ENCODE measurements at places on chromosomes 4 and X.

DNA sequence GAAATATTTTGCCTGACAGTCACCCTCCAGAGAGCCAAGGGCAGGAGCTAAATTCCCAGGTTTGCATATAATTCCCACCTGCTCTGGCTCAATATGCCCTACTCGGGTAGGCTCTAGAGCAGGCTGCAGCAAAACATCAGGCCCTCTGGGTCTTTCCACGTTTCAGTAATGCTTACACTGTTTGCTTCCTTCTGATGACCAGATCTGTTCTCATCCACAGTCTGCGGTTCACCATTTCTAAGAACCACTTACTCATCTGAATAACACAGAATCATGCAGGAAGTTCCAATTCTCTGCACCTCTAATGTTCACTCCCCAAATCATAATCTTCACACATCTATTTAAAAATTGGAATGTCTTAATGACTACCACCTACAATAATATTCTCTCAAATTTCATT, 141.4 kb downstream of the PPP3CA start:
- DNase-seq, result peak; percentile 67

DNA sequence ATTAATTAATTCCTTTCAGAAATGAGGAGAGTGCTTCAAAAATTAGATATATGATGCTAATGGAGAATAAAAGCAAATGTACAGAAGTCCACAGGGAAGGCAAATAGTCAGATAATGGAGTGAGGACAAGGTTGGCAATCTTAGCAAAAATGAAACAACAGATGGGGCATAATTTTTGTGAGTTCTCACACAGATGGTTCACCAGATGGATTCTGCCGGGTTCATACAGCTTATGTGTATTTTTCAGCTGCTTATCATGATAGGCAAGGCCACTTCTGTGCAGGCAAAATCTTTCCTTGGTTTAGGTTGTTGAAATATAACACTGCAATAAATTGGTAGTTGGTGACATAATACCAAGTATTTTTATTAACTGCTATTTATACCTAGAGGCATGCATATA, 1539.0 kb upstream of the IGFBP7 start:
- DNase-seq, result no peak

DNA sequence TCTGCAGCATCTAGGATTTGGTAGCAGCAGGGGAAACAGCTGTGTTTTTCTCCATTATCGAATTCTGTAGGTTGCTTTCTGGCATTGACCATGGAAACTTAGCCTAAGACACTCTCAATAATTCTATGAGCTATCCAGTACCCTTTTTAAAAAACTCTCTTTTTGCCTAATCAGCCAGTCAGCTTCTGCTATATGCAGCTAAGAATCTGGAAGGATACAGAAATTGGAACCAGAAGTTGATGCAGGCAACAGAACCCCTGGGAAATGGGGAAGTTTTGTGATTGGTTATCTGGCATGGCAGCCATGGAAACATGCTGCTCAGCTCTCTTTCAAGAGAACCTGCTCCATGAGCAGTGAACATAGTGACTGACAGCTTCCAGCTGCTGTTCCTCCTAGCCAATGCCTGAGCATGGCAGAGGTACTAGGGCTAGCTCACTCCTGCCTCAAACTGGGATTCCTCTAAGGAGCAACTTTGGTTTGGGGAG, 417.6 kb upstream of the MAOA start:
- no peak for DNase-seq

GRCh38 chrX:111006116-111006515, 89.9 kb upstream of the PAK3 start:
- no peak for DNase-seq

GRCh38 chr4:173195109-173195508, 26.5 kb downstream of the GALNT7 start:
- no peak for DNase-seq

GRCh38 chrX:120380699-120381098, 18.8 kb downstream of the ATP1B4 start:
- DNase-seq, result peak; percentile 25

DNA sequence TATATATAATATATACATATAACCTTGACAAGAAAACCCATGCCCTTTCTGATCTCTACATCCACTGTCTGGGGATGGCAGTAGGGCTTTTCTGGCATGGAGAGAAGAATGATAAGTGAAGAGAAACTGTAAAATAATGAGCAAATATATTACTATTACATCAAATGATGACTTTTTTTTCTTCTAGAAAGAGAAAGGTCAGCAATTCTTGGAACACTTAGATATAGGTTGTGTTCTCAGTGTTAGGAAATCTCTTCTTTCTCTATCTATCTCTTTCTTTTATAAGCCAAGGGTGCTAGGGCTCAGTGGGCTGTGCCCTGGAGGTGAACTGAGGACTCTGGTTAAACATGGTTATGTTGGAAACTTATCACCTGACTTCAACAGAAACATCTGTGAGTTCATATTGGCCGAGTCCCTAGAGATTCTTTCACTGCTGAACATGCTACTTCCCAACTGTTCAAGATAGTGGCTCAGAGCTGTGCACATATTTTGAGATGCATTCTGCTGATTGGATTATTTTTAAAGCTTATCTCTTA, 265.1 kb downstream of the GBA3 start:
- no peak for DNase-seq

DNA sequence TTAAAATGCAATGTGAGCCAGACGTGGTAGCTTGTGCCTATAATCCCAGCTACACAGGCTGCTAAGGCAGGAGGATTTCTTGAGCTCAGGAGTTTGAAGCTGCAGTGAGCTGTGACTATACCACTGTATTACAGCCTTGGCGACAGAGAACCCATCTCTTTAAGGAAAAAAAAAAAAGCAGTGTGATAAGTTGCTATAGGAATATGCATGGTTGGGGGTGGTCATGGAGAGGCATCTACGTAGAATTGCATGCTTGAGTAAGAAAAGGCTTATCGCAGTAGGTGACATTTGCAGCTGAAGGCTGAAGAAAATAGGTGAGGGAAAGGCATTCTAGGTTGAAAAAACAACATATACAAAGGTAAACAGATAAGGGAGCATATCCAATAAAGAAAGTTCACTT, 4.1 kb downstream of the DIAPH2 start:
- DNase-seq, result no peak

- no peak for DNase-seq
Observed at GRCh38 chr4:144634978-144635747, 10.8 kb upstream of the HHIP start.

GRCh38 chrX:104749951-104750610, 184.1 kb downstream of the IL1RAPL2 start:
- DNase-seq, result no peak

DNA sequence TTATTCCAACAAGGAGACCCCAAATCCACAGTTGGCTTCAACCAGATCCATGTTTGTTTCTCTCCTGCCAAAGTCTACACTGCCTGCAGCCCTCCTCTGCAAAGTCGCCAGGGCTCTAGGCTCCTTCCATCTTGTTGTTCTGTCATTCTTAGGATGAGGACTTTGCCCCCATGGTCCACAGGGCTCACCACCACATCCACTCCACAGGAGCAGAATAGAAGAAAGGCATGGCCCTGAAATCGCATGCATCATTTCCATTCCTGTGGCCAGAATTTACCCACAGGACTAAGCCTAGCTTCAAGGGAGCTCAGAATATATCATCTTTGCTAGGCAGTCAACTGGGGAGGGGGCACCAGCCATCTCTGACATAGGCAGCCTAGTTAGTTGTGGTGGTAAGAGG, 254.7 kb downstream of the FBXW7 start:
- DNase-seq, result no peak

- DNase-seq, result no peak
Observed at GRCh38 chr4:132063829-132064228, 1085.3 kb upstream of the PCDH10 start.

DNA sequence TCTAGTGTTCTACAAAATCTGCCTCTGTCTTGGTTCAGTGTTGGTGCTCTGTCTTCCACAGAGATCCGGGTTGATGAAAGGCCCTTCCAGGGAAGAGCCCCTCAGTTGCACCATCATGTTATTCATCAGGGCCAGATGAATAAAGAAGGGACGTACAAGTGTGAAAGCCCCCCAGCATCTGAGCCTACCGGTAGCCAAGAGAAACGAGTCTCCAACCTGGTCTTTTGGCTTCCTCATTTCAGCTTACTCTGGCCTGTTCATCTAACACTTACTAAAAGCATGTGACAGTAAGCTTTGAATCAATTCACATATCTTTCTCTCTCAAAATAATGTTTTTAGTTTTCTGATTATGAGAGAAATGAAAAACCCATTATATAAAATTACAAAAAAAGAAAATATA, 19.2 kb downstream of the MEPE start:
- DNase-seq, result no peak

DNA sequence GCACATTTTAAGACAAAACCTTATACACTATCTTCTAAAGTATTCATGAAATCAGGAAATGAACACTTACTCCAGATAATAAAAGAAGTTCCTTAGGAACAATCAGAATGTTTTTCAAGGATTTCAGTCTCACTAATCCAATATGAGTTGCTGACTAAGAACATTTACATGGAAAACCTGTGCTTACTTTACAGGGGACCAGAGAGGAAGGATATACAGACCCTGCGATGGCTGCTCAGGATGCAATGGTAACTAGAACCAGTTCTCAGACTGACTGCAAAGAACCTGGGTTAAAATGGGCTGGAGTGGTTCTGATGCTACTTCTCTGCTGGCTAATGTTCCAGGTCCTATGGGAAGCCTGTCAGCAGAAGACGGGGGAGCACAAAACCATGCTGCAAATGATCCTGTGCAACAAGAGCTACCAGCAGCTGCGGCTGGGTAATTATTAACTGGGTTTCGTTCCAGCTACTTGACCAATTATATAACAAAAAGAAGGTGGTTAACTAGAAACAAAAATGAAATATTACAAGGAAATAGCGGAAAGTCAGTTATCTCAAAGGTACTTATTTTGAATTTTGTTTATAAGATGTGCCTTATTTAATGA, 85.3 kb downstream of the ANXA10 start:
- no peak for DNase-seq

DNA sequence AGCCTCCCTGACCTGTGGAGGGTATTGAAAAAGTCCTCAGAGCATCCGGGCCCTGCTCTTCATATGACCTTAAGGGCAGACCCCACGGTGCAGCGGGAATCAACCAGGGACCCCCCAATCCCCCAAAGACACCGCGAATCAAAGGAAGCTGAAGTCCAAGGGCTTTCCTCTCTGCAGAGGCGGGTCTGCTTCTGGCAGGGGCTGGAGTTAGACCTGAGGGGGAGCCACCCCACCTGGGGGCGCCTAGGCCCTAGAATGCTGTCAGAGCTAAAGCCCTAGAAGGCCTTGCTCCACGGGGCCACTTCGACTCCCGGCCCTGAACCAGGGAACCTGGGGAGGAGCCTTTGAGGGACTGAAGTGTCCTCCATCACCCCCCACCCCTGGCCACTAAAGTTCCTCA, 2.8 kb upstream of the HAUS7 start:
- no peak for DNase-seq

- DNase-seq, result no peak
Observed at GRCh38 chrX:276581-277201, 4.5 kb upstream of the PLCXD1 start.

DNA sequence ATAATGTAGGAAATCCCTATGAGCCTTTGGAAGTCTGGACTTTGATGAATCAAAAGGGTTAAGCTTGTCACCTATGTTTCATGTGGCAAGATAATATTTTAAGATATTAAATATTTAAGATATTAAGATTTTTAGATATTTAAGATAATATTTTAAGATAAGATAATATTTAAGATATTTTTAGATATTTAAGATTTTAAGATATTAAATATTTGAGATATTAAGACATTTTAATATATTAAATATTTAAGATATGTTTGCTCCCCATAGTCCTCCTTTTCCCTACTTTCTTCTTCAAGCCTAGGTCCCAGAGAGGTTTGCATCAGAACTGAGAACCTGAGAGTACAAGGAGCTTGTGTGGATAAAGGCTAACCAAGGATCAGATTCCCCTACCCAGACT, 478.4 kb upstream of the IGFBP7 start:
- no peak for DNase-seq

DNA sequence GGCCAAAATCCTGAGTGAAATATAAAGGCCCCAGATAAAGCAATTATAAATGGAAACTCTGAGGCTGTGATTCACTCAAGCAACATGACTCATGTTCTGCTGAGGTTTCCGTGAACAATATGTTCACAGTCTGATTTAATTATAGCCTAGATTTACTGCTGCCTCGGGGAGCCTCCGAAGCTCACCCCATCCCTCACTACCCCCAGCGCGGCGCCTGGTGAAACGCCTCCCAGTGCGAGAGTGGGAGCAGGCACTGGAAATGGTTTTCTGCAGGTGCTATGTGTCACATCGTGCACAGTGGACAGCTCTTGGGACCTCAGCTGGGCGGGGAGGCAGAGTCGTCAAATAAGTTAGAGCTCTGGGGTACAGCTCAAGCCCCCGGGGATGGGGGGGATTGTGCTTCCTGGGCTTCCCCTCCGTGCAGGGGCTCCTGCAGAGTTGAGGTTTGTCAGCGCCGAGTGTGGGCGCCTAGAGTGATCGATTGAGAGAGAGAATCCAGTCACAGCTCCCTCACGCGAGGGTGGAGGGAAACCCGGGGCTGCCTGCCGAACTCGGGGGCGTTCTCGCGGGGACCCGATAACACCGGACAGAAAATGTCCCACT, 110.6 kb downstream of the PHKA2 start:
- no peak for DNase-seq

DNA sequence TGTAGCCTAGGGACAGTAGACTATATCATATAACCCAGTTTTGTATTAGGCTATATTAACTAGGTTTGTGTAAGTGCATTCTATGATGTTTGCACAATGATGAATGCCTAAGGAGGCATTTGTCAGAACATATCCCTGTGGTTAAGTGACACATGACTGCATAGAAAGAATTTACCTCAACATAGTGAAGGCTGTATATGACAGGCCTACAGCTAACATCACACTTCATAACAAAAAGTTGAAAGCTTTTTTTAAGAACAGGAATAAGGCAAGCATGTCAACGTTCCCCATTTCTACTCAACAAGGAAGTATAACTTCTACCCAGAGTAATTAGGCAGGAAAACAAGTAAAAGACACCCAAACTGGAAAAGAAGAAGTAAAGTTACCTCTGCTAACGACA, 165.9 kb upstream of the NDST4 start:
- no peak for DNase-seq

GRCh38 chr4:27790911-27791310, 930.3 kb downstream of the STIM2 start:
- no peak for DNase-seq

GRCh38 chrX:84469226-84469625, 33.0 kb downstream of the HDX start:
- no peak for DNase-seq

GRCh38 chr4:28014469-28014868, 1153.8 kb downstream of the STIM2 start:
- DNase-seq, result no peak

GRCh38 chr4:143961075-143961474, 55.7 kb upstream of the GYPE start:
- no peak for DNase-seq

All from CD4-positive, alpha-beta T cell treated with Interferon alpha-2 for 1 hour (primary cell).